ENCODE measurements at places on chromosomes 5 and 9.

DNA sequence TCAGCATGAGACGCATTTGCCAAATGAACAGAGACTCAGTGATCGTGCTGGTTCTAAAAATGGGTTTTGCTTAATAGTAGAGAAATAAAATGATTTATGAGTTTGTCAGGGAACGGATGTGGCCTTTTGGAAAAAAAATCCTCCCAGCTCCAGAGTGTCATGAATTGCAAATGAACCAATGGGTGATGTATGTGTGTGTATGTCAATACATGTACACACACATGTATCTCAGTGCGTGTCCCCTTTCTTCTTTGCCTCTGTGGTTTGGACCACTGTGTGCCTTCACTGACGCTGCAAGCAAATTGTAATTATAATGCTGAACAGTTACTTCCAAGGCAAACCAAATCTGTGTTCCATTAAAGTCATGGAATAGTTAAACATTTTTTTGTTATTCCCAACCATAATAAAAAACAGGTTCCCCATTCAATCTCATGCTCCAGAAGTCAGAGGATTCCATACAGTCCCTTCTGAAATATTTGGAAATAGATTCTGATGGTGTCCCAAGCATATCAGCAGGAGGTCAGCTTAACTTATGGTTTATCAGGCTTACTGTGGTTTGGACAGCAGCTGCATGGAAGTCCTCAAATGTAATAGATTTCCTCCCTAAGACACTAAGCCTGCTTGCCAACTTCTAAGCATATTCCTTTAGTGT lies 630.5 kb downstream of the ACTL7B start:
- DNase-seq = no peak

DNA sequence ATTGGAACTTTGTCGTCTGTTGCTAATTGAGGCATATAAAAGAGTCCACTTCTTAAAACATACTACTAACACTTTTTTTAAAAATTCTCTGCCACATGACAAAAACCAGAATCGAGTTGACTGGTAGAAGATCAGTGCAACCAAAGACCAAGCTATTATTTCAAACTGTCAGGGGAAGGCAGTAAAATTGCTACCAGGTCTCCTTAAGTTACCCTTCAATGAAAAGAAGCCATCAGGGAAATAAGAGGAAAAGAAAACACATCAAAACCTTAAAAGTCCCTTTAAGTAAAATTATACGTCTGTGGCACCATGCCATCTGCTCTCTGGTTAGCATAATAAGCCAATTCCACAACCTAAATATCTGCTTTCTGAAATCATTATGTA lies 9.6 kb downstream of the ZNF608 start:
- no peak for DNase-seq

DNA sequence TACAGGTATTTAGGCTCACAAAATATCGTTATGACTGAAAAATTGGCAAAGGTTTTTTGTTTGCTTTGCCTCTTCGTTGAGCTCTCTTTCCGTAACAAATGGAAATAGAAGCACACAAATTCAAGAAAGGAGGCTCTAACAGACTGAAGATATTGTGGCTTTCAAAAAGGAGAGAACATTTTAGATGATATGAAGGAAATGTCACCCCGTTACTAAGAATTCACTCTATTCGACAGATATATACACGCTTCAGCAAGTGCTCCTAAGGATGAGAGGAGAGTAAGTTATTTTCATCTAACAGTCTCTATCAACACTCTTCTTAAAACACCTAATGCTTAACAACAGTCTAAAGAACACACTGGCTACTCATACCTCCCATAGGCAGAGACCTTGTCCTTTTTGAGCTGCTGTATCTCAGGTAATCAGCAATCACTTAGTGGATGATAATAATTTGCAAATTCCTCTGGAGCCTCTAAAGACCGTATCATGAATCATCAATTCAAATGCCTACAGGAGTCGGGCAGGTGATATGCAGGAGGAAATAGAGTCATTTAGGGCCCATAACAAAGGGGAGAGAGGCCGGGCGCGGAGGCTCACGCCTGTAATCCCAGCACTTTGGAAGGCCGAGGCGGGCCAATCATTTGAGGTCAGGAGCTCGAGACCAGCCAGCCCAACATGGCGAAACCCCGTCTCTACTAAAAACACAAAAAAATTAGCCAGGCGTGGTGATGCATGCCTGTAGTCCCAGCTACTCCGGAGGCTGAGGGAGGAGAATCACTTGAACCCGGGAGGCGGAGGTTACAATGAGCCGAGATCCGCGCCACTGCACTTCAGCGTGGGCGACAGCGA lies 1.4 kb upstream of the HSDL2 start:
- DNase-seq = peak; percentile 58

- DNase-seq = no peak
These were observed 13.5 kb downstream of the SETX start for GRCh38 chr9:132341177-132341840.

DNA sequence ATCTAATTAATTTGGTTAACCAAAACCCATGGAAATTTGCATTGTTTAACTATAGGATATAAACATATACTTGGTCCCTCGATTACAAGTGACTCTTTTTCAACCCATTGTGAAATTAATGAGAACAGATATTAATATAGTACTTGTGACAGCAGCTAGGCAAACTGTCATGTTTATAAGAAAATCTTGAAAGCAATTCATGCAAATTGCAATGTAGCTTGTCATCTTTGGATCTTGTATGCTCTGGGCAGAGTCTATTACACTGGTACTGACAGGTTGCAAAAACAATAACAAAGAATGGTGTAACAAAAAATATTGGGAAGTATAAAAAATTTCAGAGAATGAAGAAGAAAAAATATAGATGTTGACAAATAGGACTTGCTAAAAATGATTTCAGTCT lies 941.0 kb downstream of the DNAH5 start:
- no peak for DNase-seq

DNA sequence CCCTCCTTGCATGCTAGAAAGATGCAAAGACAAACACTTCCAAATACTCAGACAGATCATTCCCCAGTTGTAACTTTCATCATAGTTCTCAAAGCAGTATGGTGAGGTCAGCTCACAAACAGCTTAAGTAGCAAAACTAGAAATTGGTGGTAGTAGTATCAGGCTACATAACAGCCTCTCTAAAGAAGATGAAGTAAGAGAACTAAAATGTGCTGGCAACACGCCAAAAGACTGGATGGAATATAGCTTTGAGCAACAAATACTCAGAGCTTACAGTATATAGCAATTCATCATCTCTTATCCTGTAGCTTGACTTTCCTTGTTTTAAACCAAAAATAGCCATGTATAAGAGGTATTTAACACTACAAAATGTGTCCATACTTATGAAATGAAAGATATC lies 7.5 kb downstream of the PFDN1 start:
- no peak for DNase-seq

GRCh38 chr9:130984521-130984920 lies 24.5 kb upstream of the LAMC3 start:
- no peak for DNase-seq

DNA sequence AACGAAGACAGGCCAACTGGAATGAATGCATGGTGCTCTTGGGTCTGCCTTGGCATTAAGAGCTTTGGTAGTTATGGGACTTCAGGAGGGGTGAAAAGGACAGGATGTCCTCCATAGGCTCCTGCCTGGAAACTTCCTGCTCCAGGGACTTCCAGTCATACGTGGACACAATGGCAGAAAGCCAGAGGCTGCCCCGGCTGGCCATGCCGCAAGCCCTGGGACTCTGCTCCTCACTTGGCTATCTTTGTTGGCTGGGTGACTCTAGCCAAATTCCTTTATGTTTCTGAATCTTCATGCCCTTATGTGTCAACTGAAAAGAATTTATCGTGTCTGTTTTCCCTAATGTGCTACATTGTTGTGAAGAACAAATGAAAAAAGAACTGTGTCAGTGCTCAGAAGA lies 136.9 kb downstream of the SIL1 start:
- no peak for DNase-seq

DNA sequence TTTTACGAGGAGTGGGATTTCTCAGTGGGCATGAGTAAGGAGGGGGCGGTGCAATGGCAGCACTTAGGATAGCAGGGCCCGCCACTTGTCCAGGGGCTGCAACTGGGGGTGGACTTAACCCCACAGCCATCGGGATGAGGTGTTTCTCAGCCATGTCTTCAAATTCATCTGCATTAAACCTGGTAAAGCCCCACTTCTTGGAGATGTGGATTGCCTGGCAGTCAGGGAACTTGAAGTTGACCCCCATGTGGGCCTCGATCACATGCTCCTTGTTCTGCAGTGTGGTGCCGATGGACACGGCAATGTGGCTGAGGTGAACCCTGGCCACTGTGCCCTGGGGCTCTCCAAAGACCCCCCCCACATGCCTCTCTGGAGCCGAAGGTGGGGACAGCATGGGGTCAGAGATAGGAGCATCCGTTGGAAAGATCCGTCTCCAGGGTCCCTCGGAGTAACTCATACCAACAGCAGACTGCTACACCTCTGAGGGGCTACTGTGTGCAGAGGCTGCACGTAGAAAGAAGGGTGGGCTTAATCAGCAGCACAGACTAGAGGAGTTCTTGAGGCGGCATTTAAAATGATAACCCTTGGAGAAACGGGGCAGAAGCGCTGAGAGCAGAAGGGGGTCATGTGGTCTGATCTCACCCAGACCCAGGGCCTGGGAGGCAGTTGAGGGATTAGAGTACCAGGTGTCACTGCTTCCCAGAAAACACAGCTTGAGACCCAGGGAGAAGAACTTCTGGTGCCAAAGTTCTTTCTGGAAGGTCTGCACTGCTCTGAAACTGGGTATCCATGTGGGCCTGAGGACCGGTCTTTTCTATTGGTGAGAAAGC lies 141.4 kb downstream of the MTX3 start:
- no peak for DNase-seq

- DNase-seq = no peak
These were observed 122.8 kb downstream of the ARHGEF28 start for GRCh38 chr5:73748510-73749400.

DNA sequence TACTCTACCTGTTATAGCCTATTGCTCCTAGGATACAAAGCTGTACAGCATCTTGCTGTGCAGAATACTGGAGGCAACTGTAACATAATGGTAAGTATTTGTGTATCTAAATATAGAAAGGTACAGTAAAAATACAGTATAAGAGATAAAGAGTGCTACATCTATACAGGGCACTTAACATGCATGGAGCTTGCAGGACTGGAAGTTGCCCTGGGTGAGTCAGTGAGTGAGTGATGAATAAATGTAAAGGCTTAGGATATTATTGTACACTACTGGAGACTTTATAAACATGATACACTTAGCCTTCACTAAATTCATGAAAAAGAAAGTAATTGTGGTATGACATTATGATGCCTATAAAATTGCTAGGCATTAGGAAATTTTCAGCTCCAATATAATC lies 65.5 kb upstream of the OSMR start:
- DNase-seq = no peak

DNA sequence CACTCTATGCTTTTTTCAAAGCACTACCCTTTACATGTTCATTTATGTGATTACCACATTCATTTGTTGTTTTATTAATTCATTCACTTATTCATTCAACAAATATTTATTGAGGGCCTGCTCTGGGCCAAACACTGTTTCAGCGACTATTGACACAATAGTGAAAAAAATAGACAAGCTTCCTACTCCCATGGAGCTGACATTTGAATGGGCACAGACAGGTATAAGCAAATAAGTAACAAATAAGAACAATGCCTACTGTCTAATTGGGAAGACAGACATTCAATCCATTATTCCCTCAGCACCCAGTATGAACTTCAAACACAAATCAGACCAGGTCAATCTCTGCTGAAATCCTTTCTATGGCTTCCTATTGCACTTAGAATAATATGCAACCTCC lies 156.9 kb upstream of the NR3C1 start:
- no peak for DNase-seq

DNA sequence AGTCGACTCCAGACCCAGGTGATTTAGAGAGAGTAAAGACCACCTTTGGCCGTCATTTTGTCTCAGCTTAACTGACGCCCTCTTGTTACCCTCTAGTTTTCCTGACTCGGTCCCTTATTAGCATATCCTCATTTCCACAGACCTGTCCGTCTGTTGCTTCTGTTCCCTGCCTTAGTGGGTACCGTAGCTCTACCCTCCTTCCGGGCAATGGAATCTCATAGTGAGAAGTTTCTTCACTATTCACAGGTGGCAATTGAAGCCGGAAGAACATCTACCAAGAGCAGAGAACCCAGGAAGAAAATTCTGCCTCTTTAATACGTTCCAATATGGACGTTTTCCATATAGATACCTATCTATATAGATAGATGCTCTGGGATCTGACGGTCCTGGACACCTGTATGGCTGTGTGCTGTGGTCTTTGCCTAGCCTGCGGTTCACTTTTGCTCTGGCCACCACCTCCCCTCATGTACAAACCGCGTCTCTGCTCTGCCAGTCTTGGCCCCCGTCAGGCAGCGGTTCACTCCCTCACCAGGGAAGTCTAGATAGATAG lies 652 bp upstream of the TMEM161B start:
- peak; percentile 30 for DNase-seq

- no peak for DNase-seq
These were observed 145.3 kb downstream of the TTLL11 start for GRCh38 chr9:121947775-121948174.

- no peak for DNase-seq
These were observed 762.8 kb upstream of the WWC1 start for GRCh38 chr5:167528651-167529050.

DNA sequence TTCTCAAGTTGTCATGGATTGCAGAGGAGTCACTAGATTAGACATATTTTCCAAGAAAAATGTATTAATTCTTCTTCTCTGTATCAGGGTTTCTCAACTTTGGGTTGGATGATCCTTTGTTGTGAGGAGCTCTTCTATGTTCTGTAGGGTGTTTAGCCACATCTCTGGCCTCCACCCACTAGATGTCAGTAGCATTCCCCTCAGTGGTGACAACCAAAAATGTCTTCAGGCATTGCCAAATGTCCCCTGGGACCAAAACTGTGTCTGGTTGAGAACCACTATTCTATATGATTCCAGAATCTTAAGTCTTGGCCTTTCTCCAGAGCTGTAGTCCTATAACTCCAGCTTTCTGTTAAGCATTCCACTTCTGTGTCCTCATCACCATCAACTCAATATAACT lies 220.9 kb downstream of the KIAA0825 start:
- no peak for DNase-seq

DNA sequence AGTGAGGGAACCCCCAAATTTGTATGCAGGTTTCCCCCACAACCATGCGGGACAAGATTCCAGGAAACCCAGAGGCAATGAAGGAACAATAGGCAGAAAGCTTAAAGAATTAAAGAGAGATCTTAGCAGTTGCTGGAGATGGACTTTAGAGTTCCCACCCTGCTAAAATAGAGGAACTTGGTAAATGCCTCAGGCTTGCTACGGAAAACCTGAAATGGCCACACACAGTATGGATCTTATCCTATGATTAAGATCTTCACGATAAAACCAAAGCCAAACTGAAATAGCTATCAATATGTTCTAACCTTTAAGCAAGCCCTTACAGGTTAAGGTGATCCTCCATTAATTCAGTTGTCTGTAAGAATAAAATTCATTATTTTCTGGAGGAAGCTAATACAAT lies 148.3 kb downstream of the RANBP17 start:
- no peak for DNase-seq

DNA sequence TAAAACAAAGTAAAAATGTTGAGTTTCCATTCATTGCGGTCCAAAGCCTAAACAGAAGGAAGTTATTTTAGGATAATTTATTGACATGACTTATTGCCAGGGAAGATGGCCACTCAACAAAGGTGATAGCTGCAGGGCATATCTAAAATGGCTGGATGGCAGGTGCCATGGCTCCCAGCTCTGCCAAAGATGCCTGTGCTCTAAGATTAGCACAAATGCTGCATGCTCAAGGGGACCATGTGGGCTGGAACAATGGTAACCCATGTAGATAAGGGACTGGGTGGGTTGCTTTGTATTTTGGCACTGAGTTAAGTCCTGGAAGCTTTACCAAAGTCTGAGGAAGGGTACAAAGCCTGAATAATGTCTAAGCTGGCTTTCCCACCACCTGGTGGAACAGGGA lies 95.5 kb upstream of the IFNK start:
- no peak for DNase-seq

Data from activated T-cell treated with anti-CD3 and anti-CD28 coated beads, Interleukin-2, amount 50 U/mL, for 48 hours (primary cell).